ENCODE measurements at places on chromosomes 7 and 10.

GRCh38 chr10:77590344-77591237 is 47.0 kb downstream of the KCNMA1 start:
- DNase-seq, result no peak

DNA sequence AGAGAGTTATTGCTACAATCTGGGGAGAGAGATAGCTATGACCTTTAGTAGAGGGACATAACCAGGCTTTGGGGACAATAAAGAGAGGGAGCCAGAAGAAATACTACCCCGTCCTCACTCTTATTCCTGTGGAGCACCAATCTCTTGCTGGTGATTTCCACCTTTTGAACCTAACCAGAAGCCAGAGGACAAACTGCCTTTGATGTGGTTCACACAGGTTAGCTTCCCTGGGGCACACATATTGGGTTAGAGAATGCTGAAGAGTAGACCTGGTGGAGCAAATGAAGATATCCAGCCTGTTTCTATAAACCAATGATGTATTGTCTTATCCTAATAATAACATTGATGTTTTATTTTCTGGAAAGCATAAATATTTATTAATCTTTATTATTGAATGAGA is 399.3 kb downstream of the HTR7 start:
- DNase-seq, result no peak

- DNase-seq, result no peak
Measured at GRCh38 chr7:2764621-2765020, 76.6 kb downstream of the AMZ1 start.

DNA sequence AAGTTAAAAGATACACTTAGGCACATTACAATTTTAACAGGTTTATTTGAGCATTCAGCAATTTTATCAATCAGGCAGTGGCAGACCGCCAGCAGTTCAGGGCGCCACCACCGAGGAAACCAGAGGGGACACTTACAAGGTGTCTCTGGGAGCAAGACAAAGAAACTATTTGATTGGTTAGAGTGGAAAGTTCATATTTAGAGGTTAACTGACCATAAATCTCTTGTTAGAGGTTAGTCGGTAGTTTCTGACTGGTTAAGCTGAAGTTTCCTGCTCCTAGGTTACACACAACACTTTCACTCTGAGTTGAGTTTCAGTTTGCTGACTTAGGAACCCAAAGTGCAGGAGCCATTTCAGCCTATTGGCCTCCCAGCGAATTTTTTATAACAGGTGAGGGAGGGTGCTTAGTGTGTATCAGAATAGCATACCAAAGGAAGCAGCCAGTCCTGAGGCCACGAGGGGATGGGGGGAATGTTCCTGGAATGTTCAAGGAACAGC is 10.8 kb upstream of the PVRIG start:
- peak; percentile 12 for DNase-seq

- DNase-seq, result no peak
Measured at GRCh38 chr10:59372543-59372942, 10.2 kb upstream of the FAM13C start.

DNA sequence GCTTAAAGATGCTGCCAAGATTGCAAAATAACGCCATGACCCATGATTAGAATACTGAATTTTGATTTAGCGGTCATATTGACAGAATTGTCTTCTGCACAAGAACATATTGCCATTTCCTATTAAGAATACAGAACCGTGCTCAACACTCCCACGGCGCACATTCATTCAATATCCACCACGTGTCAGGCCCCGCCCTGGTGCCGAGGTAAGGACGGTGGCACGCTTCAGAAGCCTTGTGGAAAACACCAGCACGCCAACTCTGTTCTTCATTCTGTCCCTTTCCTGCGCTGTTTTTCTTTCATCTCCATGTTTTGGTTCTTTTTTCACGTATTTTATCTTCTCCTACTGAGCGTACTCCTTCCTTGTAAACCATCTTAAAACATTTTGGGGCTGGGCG is 189.3 kb downstream of the ZMYND11 start:
- DNase-seq, result no peak

DNA sequence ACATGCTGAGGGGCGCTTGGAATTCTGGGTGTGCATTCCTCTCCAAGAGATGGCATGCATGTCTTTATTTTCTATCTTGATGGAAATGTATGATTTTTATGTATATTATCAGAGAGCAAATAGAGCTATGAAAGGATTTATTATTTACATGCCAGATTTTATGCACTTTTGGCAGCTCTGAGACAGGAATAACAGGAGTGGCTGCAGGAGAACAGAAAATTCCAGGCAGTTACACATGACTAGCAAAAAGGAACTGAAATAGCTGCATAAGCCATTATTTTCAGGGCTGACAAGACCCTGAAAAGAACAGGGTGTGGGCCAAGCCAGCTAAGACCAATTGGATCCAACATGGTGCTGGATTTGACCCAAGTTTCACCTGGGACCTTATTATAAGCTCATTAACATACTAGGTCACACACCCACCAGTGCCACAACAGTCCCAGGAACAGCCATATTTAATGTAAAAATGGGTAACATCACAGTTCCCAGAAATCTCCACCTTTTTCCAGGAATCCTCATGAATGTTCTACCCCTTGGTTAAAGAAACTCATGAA is 43.2 kb upstream of the ACSL5 start:
- DNase-seq, result no peak

GRCh38 chr7:41028580-41028979 is 674.3 kb downstream of the INHBA start:
- DNase-seq, result no peak

GRCh38 chr7:120805636-120806388 is 52.1 kb downstream of the TSPAN12 start:
- DNase-seq, result peak; percentile 42

DNA sequence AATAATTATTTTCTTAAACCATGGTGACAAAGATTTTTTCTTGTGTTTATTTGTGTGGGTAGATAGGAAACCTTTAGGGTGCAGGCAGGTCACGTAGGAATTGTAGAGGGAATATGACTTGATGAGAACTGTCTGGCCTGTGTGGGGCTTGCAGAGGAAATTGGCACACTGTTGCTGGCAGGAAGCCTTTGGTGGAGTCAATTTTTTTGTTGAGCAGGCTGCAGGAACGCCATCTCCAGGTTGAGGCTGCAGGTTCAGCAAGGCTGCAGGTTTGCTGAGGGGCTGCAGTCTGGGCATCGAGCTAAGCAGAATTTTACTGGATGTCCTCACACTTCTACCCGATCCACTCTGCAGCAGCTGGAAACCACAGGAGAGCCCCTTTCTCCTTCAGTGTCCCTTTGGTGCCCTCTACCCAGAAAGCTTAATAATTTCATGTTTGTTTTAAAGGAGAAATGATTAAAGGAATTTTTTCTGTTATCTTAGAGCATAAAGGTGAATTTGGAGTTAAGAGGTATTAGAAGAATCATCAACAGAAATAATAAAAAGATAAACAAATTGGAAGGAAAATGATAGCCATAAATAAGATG is 37.0 kb downstream of the TBC1D12 start:
- DNase-seq, result peak; percentile 11

GRCh38 chr7:95630702-95631458 is 34.6 kb upstream of the PDK4 start:
- DNase-seq, result no peak

GRCh38 chr7:84855758-84856157 is 331.1 kb downstream of the SEMA3D start:
- no peak for DNase-seq

- DNase-seq, result peak; percentile 92
Measured at GRCh38 chr10:50417886-50418830, 166.8 kb upstream of the ASAH2 start.

DNA sequence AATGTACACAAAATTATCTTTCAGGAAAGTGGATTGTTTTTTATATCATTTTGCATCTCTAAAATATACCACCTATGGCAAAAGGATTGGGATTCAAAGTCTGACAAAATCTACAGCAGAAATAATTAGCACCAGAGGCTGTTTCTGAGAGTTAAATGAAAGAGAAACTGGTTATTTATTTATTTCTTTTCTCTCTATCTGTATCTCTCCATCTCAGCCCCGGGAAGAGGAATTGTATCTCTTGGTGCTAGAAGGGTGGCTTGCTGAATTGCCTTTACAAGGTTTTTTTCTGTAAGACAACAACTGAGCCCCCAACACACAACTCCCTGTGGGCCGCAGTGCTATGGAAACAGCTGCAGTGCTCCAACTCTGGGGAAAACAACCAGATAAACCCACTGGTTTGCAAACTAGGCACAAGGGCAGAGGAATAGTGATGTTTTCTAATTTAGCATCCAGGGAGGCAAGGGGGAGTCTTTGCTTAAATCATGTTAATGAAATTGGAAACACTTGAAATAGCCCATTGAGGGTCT is 249.0 kb downstream of the KCNMA1 start:
- DNase-seq, result no peak

- DNase-seq, result no peak
Measured at GRCh38 chr10:20976891-20977290, 79.8 kb upstream of the NEBL start.

DNA sequence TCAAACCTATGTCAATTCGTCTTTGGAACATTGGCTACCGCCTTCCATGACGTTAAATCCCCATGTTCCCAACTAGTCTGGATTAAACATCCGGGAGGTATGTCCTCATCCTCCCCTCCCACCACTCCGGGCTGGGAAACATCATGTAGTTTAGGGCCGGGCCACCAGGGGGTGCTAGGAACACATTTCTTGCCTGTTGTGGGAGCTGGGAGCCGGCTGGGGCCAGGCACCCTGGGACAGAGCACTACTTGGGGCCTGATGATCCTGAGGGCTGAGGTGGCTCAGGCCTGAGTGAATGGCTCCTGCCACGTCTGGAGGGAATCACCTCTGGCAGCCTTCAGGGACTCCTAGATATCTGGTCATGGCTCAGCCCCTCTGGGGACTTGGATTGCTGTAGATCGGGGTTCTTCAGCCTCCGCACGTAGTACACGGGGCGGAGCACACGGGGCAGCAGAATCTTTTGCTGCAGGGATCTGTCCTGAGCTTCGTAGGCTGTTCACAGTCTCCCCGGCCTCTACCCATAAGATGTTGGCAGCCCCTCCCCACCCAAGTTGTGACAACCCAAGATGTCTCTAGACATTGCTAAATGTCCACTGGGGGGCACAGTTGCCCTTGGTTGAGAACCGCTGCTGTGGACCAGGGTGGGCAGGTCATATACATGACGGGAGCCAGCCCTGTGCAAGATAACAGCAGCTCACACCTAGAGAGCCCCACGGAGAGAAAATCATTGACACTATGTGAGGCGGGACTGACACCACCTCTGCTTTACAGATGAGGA is 141.2 kb upstream of the ZNF716 start:
- DNase-seq, result peak; percentile 10

- peak; percentile 74 for DNase-seq
Measured at GRCh38 chr10:119655566-119656001, 4.4 kb downstream of the BAG3 start.

GRCh38 chr10:35854661-35855060 is 212.6 kb upstream of the FZD8 start:
- DNase-seq, result no peak

DNA sequence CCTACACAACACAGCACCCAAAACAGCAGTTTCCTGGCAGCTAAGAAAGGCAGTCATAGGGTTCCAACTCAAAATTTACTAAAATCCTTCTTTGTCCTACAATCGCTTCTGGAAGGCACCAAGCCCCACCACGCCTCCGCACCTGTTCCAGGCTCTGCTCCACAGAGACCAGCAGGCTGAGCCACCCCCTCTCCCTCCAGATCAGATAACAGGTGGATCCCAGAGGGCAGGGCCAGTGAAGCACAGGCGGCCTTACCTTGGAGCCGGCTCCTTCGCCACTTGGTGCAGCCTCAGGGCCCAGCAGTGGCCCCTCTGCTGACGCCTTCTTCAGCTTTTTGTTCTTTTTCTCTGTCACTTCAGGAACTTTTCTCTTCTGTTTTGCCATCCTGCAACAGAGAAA is 33.0 kb downstream of the ZFAND2A start:
- no peak for DNase-seq

DNA sequence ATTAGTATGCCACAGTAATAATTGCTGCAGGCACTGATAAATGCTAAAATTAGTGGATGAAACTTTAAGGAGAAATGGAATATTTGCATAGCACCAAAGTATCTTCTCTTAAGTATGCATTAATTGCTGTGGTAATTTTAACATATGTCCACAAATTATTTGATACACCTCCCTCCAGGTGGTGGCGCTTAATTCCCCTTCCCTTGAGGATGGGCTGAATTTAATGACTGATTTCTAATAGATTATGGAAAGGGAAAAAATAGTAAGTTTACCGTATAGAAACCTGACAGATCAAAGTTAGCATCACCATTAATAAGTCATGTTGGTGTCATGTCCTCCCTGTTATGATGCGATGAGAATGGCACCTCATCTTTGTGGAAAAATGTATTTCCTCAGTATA is 519.2 kb downstream of the TFEC start:
- no peak for DNase-seq

GRCh38 chr7:28224172-28224571 is 43.6 kb upstream of the JAZF1 start:
- DNase-seq, result no peak

GRCh38 chr7:155589001-155589980 is 42.9 kb upstream of the CNPY1 start:
- no peak for DNase-seq

DNA sequence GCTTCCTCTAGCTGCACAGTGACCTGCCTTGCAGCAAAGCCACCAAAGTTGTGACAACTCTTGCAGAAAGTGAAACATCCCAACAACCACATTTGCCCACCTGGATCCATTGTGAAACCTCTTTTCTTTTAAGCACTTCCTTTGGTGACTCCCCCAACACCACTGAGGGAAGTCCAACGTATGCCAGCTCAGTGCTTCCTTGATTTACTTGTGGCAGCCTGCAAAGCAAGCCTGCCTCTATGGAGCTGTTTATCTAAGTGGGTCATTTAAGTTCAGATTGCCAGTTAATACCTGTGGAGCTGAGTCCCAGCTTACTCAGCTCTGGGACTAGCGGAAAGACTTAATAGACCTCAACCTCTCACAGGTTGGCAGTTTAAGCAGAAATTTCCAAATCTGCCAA is 230.8 kb upstream of the GHITM start:
- no peak for DNase-seq

GRCh38 chr10:128854204-128854603 is 612.8 kb upstream of the MGMT start:
- DNase-seq, result no peak

DNA sequence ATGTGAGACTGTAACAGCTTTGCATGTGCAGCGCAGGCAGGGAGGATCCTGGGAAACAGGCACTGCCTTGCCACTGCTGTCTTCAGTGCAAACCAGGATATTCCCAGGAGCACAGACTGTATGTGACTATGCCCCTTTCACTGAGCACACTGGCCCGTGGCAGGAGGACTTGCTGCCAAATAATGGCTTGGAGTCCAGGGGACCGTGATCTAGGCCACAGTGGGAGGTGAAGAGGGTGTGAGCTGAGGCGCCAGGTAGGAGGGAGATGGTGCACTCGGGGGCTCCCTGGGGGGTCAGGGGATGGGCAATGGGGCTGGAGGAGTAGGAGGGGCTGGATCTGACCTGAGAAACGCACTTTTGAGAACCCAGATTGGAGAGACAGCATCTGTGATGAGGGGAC is 193.4 kb upstream of the ZNF32 start:
- DNase-seq, result no peak

DNA sequence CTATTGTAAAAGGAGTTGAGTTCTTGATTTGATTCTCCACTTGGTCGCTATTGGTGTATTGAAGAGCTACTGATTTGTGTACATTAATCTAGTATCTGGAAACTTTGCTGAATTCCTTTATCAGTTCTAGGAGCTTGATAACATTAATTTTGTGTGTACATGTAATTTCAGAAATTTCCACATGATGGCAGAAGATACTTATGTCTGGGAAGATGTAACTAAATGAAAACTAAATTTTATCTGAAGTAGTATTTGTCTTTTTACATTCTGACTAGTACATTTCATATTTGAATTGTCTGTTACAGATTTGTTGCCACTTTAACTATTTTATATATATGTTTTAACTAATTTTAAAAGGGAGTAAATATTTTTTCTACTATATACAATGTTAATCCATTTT is 27.6 kb downstream of the SDHAF3 start:
- DNase-seq, result no peak

GRCh38 chr7:139777133-139777891 is 486 bp downstream of the HIPK2 start:
- DNase-seq, result no peak

Measured in ELF-1 (cell line).